ENCODE measurements at places on chromosomes 3 and 15.

DNA sequence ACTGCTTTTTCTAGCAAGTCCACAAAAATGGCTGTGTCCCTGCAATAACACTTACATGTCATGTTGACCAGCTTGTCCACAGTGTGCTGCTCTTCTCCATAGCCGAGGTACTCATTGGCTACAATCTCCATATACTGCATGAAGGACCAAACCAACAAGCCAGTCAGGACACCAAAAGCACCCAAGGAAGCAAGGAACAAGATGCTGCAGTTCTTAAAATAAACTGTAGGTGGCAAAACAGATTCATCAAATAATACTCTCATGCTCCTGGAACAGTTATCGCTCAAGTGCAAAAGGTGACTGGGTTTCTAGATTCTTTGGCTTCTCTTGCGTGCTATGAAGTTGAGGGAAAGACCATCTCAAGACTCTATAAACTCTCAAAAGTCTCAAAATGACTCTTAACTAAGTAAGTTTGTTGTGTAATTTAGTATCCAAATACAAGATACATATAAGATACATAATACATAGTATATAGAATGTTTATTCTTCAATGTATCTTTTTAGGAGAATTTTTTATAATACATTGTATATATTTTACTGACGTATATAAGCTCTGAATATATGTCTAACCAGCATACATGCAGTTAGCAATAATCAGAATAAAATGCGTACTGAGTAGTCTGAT, 57.0 kb downstream of the NEK10 start:
- peak; percentile 69 for DNase-seq

DNA sequence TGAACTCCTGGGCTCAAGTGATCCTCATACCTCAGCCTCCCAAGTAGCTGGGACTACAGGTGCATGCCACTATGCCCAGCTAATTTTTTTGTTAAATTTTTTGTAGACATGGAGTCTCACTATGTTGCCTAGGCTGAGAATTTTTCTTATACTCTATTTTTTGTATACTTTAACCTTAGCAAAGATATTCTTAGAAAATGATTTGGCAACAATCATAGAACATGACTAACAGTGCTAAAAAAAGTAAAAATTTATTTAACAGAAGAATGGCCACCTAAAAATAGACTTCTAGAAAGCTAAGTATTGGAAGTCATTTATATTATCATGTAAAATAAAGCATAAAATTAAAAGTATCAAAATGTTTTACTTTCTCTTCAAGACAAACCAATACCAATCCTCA, 322.3 kb downstream of the PLCL2 start:
- no peak for DNase-seq

- no peak for DNase-seq
Observed at GRCh38 chr15:35736150-35736549, 190.2 kb upstream of the DPH6 start.

- no peak for DNase-seq
Observed at GRCh38 chr3:100526613-100527346, 34.4 kb downstream of the TMEM45A start.

- DNase-seq, result no peak
Observed at GRCh38 chr3:71441217-71441924, 142.2 kb downstream of the FOXP1 start.

- DNase-seq, result no peak
Observed at GRCh38 chr15:38004218-38004861, 69.9 kb downstream of the TMCO5A start.

DNA sequence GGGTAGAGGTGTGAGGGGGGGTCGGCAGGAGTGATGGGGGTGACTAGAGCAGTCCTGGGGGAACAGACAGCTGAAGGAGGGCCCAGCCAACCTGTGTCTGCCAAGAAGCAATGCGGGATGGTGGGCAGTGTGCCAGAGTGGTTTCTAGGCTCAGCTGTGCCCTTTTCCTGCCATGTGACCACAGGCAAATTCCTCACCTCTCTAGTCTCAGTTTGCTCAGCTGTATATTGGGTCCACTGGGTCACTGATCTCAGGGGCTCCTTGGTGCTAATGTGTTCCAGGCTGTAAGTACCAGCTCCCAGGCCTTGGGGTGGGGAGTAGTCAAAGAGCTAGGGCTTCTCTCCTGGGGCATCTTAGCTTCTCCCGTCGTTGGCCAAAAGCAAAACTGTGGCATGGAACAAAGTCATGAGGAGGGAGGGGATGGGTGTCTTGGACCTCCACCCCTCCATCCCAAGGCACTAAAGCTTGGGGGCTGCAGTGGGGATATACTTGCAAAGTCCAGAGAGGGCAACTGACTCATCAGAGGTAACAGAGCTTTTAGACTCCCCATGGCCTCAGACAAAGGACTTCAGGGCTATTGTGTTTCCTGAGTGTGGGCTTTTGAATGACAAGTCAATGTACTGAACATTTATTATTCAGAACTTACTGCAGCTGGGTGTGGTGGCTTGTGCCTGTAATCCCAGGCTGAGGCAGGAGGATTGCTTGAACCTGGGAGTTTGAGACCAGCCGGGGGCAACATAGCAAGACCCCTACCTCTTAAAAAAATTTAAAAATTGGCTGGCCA, 20.9 kb downstream of the SMAD6 start:
- no peak for DNase-seq
